ENCODE measurements at places on chromosomes 11 and 22. TPM values are rescaled to one million over a fixed set of nuclear protein-coding genes. Genes with fewer than 3 reads are reported as not detected.
A peak's percentile ranks its signal among the peaks of the same experiment; 100 is the strongest.

DNA sequence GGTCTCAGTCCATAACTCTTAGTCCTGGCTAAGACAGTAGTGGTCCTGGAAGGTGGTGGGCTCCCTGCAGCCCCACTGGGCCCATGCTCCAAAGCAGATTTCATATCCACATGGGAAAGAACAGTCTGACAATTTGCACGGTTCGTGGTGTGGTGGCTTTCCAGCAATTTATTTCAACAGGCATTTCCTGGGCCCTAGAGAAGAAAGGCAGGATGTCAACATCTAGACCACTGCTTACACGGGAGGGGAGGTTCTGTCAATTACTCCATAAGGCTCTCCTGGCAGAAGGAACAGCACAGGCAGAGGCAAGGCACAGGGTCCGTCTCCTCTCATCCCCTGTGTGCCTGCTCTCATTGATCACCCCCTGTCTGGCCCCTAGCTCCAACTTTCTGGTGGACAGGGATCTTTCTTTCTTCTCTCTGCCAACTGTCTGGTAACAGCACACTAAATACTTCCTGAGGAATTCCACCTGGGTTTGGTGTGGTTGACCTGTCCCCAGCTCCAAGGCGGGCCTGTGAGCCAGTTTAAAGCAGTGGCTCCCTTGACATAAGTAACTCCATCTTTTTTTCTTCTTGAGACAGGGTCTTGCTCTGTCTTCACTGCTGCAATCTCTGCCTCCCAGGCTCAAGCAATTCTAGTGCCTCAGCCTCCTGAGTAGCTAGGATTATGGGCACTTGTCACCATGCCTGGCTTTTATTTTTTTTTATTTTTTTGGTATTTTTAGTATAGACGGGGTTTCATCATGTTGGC is 5.1 kb upstream of the A4GALT start:
- DNase-seq: no peak

DNA sequence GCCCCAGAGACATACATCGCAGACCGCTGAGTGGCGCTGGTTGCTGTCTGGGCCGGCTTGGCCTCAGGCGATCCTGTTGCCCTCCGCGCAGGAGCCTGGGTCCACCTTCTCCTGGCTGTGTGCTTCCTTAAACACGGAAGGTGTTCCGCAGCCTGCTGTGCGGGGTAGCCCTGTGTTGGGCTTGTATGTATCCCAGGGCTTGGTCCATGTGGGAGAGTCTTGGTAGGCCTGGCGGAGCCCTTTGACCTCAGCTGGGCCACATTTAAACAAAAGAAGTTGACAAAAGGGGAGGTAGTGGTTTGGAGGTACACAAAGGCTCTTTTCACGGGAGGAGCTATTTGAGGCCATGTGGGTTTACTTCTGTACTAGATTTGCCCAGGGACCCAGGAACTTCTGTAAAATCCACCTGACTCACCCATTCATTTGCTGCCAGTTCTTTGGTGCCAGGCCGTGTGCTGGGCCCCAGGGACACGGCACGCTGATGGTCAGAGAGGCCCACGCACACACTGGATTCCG is 11.0 kb upstream of the GRAMD4 start:
- no peak for DNase-seq

DNA sequence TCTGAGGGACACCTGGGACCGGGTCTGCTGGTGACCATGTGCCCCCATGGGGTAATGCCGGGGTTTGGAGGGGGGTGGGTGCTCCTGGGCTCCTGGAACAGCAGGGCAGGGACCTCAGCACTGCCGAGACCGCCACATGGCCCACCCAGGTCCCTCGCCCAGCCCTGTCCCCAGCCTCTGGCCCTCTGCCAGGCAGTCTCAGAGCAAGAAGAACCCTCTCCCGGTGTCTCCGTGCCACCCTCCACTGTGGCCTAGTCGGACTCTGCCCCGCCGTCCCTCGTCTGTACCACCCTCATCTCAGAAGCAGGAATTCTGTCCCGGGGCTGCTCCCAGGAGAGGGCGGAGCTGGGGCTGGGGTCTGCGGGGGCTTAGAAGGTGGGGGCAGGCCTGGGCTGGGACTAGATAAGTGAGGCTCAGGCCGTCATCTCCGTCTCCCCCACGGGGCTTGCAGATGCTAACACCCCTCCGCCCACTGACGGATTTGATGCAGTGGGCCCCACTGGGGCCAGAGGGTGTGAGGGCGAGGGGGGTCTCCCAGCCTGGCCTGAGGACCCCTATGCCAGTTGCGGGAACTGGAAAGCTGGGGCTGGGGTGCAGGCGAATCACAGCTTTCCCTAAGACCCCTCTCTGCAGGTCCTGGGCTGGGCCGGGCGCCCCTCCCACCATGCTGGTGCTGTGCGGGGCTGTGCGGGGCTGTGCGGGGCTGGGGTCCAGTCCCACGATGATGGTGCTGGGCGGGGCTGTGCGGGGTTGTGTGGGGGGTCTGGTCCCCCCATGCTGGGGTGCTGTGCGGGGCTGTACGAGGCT is 1.1 kb downstream of the MUC5AC start:
- no peak for DNase-seq

- no peak for DNase-seq
Measured at GRCh38 chr11:38937709-38938108, 2339.7 kb upstream of the RAG2 start.

DNA sequence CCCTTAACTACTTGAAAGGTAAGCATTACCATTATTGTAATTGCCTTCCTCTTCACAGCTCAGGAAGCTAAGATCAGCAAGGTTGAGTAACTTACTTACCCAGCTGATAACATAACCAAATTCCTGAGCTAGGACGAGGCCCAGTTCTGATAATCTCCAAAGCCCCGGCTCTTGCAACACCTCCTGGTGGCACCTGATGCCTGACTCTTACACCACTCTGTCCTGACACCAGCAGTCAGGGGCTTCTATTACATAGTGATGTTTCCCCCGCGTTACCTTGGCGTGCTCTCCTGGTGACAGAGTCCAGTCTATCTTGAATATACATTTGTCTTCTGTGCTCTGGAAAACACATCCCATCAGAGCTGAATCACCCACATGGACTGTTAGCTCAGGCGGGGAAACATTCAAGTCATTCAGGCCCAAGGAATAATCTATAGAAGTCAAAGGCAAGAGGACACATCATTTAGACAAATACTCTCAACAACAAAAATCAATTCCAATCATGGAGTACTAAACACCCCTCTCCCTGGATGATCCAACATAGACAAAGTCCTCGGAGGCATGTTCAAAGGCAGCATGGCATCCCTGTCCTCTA is 12.6 kb downstream of the JAML start:
- DNase-seq: no peak

- DNase-seq: no peak
Measured at GRCh38 chr11:118295815-118296454, 8.6 kb upstream of the CD3E start.

- DNase-seq: no peak
Measured at GRCh38 chr11:110513846-110514437, 84.2 kb downstream of the FDX1 start.

GRCh38 chr11:68040101-68040956 is 1.5 kb downstream of the TCIRG1 start:
- DNase-seq: peak; percentile 42

DNA sequence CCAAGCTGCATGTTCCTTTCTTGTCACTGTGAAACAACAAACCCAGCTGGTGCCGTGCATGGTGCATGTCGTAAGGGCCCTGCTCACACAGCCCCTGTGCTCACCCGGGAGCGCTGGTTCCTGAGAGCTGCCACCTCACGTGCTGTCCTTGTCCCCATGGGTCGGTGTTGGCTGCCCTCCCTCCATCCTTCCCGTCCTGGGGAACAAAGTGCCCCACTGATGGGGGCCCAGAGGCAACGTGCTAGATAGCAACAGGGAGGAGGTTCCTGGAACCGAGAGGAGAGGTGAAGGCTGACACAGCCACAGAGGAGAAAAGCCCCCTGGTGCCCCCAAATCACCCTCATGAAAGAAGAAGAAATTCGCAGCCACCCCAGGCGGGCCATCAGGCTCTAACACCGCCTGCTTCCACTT is 56.6 kb upstream of the SLC22A12 start:
- DNase-seq: no peak

DNA sequence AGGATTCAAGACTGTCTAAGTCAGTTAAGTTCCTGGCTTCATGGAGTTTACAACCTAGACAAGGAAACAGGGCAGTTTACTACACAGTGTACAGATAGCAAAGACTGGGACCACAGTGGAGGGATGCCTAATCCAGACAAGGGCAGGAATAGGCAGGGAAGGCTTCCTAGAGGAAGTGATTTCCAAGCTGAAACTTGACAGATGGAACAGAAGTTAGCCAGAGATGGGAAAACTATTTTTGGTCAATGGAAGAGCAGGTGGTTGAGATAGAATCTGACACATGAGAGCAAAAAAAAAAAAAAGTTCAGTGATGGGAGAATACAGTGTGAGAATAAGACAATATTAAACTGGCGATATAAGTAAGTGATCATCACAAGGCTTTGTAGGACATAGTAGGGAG is 1.3 kb downstream of the COA4 start:
- no peak for DNase-seq

DNA sequence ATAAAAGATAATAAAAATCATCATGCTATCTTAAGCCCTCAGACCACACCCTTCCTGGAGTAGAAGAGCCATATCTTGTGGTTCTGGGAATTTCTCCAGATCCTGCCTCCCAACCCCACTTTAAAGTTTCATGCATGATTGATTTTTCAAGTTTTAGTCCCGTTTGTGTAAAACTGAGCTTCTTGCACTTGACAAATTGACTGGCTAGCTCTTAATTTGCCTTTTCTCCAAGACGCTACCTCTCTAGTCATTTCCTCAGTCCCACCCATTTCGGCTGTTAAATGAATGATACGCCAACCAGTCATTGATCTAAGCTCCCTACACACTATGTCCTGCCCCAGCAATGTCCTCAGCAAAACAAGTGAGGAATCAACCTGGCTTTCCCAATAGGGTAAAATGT is 71.8 kb upstream of the TEAD1 start:
- no peak for DNase-seq

DNA sequence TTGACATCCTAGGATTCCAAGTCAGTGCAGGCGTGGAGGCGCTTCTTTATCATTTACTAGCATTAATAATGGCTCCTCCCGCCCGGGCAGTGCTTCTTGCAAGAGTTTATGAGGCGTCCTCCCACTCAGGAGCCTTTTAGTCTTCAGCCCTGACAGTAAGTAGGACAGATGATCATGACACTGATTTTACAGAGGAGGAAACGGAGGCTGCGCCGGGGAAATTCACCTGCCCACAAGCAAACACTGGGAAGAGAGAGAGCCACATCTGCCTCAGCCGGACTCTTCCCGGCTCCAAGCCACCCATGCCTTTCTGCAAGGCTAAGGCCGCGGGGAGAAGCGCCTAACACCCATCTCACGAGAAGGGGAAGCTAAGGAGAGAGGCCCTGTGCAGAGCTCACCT is 35.9 kb downstream of the KIAA0930 start:
- DNase-seq: no peak

GRCh38 chr11:61007383-61007955 is 36.0 kb downstream of the CD6 start:
- DNase-seq: no peak

DNA sequence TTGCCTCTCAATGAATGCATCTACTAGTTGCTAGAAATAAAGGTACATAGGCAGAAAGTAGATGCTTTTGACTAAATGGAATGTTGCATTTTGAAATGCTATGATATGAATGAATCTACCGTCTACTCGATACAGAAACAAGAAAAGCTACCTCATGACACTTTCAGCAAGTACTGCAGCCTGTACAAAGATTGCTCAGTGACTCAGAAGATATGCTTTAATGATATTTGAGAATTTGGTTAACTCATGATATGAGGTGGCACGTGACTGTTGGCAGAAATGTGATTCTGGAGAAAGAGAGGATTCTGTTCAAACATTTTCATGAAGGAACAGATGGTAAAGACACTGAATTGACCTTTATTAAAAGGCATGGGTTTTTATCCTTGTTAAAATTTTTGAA is 76.0 kb downstream of the HSD17B12 start:
- peak; percentile 33 for DNase-seq

DNA sequence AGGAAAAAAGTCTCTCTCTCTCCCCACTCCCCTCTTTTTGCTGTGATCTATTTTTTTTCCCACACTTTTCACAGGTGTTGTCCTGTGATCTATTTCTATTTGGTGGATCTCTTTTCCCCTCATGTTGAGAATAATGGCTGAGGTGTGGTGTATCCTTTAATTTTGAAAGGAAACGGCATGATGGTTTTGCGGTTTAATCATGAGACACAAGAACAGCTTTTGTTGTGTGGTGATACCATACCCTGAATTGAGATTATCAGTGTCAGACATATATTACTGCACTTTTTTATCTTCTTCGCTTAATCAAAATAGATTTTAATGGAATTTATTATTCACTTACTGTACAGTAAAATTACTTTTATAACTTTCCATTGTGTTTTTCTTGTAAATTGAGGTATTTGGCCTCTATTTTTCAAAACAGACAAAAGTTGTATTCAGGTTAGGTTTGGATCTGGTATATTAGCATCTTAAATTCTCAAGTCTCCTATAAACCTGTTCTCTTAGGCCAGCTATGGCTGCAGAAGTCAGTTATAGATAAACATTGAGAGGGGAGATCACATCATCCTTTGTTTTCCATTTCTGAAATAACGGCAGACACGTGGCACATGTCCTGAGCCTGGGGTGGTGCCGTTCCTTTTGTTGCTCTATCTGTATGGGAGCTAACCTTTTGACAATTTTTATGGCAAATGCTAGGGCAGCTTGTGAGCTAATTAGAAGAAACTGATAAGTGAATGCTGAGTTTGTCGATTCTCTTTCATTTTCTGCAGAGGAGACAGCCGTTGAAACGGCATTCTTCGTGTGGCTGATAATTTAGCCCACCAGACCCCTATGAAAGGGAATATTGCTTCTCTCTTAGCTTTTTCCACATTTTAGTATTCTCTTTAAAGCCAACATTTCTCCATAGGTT is 25.8 kb downstream of the NF2 start:
- DNase-seq: no peak

- DNase-seq: no peak
Measured at GRCh38 chr22:28937206-28938025, 54.0 kb downstream of the ZNRF3 start.

GRCh38 chr11:69382131-69383128 is 88.5 kb downstream of the MYEOV start:
- DNase-seq: no peak

DNA sequence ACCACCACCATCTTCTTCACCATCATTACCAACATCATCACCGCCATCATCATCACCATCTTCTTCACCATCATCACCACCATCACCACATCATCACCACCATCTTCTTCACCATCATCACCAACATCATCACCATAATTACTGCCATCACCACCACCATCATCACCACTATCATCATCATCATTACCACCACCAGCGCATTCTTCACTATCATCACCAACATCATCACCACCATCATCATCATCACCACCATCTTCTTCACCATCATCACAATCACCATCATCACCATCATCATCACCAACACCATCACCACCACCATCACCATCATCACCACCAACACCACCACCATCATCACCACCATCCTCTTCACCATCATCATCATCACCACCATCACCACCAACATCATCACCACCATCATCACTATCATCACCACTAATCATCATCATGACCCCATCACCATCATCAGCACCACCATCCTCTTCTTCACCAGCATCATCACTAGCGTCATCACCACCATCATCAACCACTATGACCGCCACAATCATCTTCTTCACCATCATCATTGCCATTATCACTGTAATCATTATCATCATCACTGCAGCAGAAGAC is 303.8 kb downstream of the CTTN start:
- no peak for DNase-seq

Gene ARHGAP8
- polyA plus RNA-seq: 0.16 TPM

Gene PDGFB
- polyA plus RNA-seq: 0.12 TPM

Gene RIMBP3B
- polyA plus RNA-seq: 0.14 TPM

Gene CUL5
- 26.0 TPM for polyA plus RNA-seq

Gene GLYATL1
- polyA plus RNA-seq: 0.29 TPM

Gene RBMXL2
- not detected for polyA plus RNA-seq

Gene NPAS4
- polyA plus RNA-seq: 0.14 TPM

Gene OR51B4
- 0.67 TPM for polyA plus RNA-seq

Gene RAB36
- polyA plus RNA-seq: 3.5 TPM

Gene CEP126
- 3.7 TPM for polyA plus RNA-seq

Gene MAPK11
- polyA plus RNA-seq: 9.6 TPM

Measured in AG04450 (cell line).